ENCODE measurements at places on chromosomes 5 and 9.

DNA sequence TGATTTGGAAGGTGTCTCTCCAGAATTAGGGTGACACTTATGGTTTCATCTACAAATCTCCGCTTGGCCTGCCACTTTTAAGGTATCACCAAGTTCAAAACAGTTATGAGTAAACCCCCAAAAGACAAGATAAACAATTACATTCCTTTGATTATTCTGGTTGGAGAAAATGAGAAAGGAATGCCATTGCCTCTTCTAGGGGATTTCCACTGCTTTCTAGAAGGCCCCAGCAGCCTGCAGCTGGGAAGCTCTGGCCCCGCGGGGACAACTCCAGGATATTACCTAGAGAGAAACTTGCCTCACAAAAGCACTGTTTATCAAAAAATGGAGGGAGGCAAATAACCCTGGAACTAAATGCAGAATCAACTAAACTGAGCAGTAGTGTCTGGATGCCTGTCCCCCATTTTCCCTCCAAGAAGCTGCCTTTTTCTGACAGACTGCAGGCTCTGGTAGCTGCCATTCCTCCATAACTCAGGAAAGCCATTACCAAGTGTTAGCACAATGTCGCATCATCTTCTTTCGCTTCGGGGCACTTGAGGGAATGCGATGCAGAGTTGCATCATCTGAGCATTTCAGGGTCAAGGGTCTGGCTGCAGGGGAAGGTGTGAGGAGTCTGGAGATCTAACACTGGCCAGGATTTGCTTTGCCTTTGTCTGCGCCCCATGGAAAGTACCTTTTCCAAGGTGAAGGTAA is 71.5 kb upstream of the PLPP6 start:
- no peak for DNase-seq

DNA sequence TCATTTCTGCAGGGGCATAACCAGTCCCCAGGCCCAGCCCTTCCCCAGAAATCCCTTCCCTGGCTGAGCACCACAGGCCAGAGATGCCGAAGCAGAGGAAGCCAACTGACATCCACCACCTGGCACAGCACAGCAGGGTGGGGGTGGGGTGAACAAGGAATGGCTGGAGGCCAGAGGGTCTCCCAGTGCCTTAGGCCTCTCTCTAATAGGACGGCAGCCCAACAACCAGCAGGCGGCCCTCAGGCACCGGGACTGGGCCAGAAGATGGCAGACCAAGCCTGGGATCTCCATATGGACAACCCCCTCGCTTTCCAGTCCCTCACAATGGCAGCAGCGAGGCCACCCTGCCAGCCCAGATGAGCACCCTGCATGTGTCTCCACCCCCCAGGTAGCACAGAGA is 13.2 kb downstream of the PDLIM4 start:
- no peak for DNase-seq

GRCh38 chr5:84729326-84729725 is 344.6 kb upstream of the EDIL3 start:
- DNase-seq, result no peak

DNA sequence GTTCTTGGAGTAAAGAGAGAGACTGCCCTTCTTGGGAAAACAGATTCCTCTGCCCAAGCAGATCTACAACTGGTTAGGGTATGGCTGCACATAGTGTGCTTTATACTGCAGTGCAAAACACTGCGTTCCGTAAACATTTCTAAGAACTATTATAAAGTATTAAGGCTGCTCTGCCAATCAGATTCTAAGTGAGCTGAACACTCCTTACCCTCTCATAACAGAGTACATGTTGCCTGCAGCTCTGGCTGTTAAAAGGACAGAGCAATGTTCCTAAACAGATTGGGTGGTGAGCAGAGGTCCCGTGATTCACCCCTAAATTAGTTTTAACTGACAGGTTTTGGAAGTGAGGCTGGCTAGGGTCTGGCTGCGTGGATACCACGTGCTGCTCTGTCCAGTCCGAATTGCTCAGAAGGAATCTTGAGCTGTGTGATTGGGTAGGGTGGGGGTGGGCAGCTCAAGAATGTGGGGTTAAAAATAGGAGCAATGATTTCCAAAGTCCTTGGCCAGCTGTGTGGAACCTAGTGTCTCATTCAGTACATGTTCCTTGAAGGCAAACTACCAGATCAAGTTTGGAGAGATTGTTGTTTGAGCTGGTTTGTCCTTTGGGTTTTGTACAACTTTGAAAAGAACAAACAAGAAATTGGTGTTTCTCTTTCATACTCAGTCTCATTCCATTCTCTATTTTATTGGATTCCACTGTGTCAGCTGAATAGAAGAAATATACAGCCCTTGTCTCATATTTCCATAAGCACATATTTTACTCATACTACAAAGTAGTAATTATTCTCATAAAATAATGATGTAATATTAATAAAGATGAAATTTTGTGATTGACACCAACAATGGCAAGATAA is 497.6 kb upstream of the CD180 start:
- DNase-seq, result no peak

- no peak for DNase-seq
Observed at GRCh38 chr5:76718381-76718832, 2.5 kb downstream of the F2R start.

- DNase-seq, result no peak
Observed at GRCh38 chr9:37410969-37411785, 11.3 kb upstream of the GRHPR start.

DNA sequence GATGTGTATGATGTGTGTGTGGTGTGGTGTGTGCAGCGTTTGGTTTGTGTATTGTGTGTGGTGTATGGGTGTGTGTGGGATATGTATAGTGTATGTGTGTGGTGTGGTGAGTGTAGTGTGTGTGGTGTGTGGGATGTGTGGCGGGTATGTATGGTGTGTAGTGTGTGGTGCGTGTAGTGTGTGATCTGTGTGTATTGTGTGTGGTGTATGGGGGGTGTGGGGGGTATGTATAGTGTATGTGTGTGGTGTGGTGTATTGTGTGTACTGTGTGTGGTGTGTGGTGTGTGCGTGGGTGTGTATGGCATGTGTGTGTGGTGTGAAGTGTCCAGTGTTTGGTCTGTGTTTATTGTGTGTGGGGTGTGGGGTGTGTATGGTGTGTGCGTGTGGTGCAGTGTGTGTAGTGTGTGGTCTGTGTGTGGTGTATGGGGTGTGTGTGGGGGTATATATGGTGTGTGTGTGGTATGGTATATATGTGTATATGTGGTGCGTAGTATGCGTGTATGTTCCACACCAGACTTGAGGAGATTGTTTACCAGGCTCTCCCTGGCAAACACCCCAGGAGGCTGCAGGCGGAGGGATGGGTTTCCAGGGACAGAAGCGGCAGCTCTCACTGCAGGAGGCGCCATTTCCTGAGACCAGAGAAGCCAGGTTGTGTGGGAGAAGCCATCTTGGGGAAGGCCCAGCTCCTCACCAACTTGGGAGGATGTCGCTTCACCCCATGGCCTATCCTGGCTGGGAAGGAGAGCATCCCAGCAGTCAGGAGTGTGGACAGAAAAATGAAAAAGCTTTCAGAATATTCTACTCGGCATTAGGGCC is 138.1 kb downstream of the NXNL2 start:
- no peak for DNase-seq

DNA sequence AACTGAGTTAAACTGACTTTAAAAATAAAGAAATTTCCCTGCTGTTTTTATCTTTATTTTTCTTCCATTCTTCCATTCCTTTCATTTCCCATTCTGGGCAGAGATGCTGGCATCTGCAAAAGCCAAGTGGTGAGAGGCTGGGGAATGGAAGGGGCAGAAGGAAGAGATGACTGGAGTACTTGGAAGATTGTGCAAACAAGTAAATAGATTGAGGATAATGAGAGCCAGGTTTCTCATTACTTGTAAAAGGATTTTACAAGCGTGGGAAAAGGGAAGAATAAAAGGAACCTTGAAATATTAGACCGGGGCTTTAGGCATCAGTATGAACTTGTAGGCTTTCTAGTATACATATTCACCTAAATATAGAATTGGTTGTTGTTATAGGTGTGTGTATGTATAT is 341.2 kb downstream of the CAAP1 start:
- DNase-seq, result no peak

DNA sequence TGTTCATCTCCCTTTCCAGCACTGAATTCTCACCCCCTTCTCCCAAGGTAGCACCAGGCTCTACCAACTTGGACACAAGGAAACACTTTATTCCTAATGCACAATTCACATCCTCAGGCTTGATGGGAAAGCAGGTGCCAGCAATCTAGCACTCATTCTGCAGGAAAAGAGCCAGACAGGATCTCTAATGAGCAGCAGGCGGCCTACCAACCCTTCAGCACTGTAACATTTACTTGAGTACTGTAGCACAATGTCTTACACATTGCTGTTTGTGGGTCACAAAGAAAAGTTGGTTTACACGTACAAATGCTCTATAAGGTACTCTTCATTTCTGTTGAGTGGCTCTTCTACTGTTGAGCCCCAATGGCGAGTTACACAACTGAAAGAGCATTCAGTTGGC is 254.4 kb downstream of the MLLT3 start:
- no peak for DNase-seq

- no peak for DNase-seq
Observed at GRCh38 chr9:136750526-136750925, 2.2 kb upstream of the LCN6 start.

DNA sequence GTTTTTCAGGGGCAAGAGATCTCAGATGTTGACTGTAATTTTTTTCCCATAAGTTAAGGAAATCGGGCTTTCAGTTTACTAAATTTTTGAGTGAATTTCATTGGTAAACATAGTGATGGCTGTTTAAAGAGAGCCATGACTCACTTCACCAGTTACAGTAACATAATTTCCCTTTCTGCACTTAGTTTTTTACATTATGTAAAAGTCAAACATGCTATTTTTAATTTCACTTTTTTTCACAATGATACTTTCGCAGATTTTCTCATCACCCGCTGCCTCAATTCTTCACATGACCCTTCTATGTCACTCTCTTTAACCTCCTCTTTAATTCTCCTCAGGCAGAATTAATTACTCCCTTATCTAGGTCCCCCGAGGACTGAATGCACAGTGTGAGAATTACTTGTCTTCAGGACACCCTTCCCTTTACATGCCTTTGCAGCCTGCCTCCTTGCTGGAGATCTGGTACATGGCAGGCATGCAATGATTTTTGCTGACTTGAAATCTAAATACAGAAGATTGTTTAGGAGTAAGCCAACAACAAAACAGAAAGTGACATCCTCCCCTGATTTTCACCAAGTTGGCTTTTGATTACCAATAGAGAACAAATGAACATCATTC is 217.5 kb upstream of the S1PR3 start:
- no peak for DNase-seq

DNA sequence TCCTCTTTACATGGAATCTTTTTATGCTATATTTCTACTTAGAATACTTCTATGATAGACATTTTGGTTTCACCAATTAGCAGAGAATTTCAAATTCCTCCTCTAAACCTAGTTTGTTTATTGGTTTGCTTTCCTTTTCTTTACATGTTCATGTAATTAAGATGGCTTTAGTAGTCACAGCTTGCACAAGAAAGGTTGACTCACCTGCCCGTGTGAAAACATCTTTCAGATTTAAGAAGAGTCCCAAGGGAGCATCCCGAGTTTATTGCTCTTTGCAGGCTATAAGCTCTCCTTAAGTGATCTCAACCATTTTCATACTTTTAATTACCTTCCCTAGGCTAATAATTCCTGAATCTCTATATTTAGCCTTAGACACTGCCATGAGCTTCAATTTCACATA is 28.9 kb downstream of the TYRP1 start:
- DNase-seq, result no peak

Measured in stimulated activated CD4-positive, alpha-beta T cell treated with anti-CD3 and anti-CD28 coated beads, Interleukin-1b, Interleukin-23, amount 100 ng/mL, for 1 hour (primary cell).